ENCODE measurements at places on chromosomes 12 and 14.
A peak's percentile ranks its signal among the peaks of the same experiment; 100 is the strongest.

- DNase-seq = no peak
These were observed 1168.4 kb downstream of the AACS start for GRCh38 chr12:126233625-126234024.

DNA sequence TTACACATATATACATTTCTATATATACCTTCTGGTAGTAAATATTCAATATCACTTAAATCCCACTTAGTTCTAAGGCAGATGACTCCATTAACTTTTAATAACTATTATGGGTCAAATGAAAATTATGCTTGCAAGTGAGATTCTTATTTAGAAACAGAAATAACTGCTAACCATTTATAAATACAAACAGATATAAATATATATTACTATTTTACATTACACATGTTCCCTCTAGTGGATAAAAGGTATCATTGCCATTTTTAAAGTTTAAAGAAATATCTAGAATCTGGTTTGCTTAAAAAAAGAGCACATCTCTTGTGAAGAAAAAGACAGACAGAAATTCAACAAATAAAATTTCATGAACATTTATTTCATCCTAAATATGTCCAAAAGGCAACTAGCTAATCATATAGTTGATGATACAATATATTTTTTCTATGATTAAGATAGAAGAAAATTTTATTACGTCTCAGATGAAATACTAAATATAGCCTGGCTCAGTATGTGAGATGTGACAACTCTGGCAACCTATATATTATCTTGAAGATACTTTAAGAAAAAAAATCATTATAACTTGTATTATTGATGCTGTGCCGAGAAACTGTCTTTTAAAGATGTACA is 11.7 kb upstream of the RAD51AP1 start:
- peak; percentile 29 for DNase-seq

DNA sequence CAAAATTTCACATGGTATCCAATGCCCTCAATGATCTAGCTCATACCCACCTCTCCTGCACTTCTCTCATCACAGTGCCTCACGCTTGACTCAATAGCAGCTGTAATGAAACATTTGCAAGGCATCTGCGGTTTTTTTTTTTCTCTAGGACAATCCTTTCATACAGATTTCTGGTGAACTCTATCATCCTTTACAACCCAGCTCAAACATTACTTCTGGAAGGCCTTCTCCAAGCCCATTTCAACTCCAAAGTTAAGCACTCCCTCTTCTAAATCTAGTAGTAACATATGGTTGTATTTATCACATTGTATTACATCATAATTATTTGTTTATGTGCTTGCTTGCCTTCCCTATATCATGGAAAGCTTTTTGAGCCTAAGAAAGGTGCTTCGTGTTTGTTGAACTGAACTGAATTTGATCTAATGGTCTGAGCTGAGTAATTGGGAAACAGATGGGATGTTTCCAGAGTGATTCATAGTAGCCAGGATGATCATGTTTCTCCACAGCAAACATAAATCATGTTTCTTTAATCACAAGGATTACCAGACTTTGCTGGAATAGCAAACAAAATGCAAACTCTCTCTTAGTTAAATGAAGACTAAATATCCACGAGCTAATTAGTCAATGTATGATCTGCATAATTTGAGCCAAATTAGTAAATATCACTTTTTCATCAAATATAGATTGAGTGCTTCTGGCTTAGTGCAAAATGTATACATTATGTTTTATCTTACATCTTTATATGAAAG is 14.3 kb downstream of the CFL2 start:
- no peak for DNase-seq

DNA sequence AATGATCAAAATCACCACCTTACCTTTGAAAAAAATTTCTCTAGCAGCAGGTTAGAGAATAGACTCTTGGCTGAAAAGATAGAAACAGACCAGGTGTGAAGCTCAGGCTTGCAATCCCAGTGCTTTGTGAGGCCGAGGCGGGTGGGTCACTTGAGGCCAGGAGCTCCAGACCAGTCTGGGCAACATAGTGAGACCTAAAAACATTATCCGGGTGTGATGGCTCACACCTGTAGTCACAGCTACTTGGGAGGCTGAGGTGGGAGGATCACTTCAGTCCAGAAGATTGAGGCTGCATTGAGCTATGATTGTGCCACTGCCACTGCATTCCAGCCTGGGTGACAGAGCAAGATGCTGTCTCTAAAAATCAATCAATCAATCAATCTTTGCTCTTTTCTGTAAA is 105.3 kb upstream of the TBX3 start:
- no peak for DNase-seq
